ENCODE measurements at places on chromosomes 2 and 18.

DNA sequence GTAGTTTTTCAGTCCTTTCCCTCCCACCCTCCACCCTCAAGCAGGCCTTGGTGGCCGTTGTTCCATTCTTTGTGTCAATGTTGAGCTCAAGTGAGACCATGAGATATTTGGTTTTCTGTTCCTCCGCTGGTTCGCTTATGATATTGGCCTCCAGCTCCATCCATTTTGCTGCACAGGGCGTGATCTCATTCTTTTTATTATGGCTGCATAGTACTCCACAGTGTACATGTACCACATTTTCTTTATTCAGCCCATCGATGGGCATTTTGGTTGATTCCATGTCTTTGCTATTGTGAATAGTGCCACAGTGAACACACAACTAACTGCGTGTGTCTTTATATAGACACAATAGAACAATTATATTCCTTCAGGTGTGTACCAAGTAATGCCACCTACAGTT lies 14.1 kb downstream of the AGAP1 start:
- no peak for DNase-seq

GRCh38 chr2:180892091-180892490 lies 88.3 kb upstream of the UBE2E3 start:
- no peak for DNase-seq

GRCh38 chr2:144875290-144875969 lies 355.5 kb upstream of the ZEB2 start:
- DNase-seq: no peak

DNA sequence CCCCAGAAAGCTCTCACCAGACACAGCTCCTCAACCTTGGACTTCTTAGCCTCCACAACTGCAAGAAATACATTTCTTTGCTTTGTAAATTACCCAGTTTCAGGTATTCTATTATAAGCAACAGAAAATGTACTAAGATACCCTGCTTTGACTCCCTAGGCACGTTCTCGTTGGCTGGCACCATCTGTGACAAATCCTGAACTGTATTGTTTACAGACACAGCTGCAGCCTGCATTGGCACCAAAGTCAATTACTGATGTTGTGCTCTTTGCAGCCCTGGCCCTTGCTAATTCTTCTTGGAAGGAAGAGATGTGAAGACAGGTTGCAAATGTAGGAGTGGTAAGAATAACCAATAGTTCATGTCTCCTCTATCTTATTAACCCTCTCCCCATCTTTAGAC lies 72.7 kb upstream of the FAM136A start:
- no peak for DNase-seq

- DNase-seq: no peak
Measured at GRCh38 chr2:197433780-197434438, 919 bp downstream of the SF3B1 start.

DNA sequence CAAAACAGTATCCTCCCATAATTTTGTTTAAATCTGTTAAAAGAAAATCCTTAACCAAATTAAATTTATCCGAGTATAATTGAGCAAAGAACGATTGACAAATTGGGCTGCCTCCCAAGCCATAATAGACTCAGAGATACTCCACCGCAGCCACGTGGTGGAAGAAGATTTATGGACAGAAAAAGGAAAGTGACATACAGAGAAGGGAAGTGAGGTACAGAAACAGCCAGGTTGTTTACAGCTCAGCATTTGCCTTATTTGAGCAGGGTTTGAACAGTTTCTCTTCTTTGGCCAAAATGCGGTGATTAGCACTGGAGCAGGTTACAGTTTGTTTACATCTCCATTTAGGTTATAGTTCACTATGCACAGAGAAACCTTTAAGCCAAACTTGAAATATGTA lies 60.8 kb downstream of the KYNU start:
- no peak for DNase-seq

GRCh38 chr2:146414456-146414855 lies 1430.4 kb upstream of the ACVR2A start:
- DNase-seq: no peak

DNA sequence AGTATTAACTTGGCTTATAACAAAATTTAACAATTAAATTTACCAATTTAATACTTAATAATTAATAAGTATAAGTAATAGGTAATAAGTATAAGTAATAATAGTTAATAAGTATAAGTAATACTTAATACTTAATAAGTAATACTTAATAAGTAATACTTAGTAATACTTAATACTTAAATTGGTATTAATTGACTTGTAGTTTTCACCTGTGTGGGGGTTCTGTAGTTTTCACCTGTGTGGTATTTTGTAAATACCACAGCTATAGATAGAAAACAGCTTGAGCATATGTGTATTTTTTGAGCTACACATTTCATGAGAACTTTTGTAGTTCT lies 55.4 kb downstream of the MAPRE2 start:
- DNase-seq: no peak

GRCh38 chr2:134498654-134499053 lies 220.1 kb downstream of the TMEM163 start:
- no peak for DNase-seq

- no peak for DNase-seq
Measured at GRCh38 chr2:28251337-28251736, 141.3 kb upstream of the FOSL2 start.

- no peak for DNase-seq
Measured at GRCh38 chr2:134882773-134883172, 35.8 kb upstream of the CCNT2 start.

- DNase-seq: no peak
Measured at GRCh38 chr2:68512966-68513365, 45.6 kb downstream of the APLF start.

DNA sequence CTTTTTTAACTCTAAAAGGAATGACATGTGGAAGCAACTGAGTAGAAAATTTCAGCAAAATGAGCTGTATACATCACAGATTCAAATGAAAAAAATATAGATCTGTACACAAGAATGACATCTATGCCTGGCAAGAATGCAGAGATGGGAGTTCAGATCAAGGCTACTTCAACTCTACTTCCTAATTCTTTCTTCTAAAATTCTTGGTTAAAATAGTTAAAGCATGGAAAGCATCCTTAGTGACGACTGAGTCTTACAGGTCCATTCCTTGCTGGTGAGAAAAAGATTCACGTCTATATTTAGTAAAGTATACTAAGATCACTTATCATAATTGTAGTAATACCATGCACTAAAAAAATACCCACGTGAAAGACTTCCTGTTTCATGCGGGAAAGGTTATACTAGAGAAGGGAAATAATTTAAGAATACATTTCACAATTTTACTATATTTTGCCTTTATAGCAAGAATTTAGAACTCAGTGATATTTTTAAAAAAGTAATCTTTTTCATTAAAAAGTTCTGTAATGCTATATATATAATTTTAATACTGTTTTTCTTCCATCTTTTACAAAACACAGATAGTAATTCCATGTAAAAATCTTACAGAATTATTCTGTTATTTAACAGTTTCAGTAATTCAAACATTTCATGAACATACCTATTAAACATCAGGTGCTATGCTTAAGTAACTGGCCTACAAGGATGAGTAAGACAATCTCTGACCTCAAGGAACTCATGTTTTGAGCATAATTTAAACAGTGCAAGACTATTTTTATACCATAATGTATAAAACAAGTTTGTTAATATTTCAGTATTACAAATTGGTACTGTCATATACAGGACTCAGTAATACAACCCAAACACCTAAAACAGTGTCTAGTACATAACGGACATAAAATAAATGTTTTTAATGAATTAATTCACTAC lies 159.6 kb downstream of the BAZ2B start:
- no peak for DNase-seq

DNA sequence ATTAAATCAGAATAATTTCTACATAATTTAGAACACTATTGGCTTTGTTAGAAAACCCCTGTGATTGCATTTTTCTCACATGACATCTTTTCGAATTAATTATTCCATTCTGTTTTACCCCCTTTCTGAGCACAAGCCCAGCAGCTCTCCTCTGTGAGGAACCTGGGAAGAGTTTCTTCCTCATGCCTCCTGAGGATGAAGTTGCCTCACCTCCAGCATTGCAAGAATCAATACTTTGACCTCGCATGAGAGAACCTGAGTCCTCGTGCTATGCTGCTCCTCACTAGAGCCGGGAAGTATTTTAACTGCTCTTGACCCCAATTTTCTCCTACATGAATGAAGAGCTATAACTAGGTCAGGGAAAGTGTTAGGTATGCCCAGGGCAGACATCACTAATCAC lies 77.1 kb upstream of the RAPH1 start:
- no peak for DNase-seq

DNA sequence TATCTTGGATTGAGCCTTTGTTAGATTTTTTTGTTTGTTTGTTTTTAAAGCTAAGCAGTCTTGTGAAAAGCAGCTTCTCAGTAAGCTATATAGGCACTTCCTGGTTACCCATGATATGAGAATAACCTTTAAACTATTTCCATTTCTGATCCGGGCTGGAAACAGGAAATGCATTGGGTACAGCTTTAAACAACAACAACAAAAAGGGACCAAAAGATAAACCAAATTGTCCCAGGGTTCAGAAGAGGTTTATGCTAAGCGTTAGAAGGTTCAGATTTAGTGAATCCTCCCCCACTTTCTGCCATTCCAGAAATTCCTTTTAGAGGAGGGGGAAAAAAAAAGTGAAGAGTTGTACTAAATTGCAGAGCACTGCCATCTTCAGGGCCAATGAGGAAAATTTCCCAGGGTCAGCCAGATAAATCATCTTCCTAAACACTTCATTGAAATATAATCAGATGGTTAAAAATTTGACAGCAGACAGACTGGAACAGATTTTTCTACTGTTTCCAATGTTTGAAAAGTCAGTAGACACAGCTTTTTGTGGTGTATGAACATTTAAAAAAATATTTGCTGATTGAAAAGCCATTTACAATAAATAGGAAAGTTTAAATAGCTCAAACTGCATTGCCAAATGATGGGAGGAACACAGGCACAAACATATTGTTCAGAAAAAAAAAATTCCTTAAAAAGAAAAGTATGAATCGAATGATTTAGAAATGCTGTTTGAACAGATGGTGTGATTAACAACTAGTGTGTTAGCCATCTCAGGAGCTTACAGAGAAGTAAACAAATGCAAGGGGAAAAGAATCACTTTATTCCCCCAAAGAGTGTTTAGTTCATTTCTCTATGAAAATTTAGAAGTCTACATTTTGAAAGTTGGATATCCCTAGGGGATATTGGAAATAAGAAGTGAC lies 189.9 kb upstream of the TANK start:
- no peak for DNase-seq

DNA sequence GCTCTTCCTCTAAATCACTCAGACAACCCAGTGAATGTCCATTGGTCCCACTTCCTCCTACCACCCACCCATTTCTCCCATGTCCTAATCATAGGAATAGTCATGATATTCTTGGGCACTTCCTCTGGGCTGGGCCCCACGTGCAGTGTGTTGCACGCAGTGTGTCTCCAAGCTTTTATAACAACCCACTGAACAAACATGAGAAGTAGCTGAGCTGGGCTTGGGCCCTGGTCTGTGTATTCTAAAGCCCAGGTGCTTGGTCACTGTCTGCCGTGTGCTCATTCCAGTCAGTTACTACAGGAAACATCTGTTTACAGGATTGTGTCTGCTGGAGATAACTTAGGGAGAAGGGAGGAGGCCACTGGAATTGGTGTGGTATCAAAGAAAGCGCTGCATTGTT lies 64.2 kb upstream of the THOC1 start:
- DNase-seq: no peak

GRCh38 chr2:235740821-235741220 lies 247.0 kb downstream of the AGAP1 start:
- no peak for DNase-seq

- no peak for DNase-seq
Measured at GRCh38 chr18:6731222-6731596, 1.7 kb downstream of the ARHGAP28 start.

GRCh38 chr2:32463110-32463509 lies 106.3 kb downstream of the BIRC6 start:
- DNase-seq: no peak

DNA sequence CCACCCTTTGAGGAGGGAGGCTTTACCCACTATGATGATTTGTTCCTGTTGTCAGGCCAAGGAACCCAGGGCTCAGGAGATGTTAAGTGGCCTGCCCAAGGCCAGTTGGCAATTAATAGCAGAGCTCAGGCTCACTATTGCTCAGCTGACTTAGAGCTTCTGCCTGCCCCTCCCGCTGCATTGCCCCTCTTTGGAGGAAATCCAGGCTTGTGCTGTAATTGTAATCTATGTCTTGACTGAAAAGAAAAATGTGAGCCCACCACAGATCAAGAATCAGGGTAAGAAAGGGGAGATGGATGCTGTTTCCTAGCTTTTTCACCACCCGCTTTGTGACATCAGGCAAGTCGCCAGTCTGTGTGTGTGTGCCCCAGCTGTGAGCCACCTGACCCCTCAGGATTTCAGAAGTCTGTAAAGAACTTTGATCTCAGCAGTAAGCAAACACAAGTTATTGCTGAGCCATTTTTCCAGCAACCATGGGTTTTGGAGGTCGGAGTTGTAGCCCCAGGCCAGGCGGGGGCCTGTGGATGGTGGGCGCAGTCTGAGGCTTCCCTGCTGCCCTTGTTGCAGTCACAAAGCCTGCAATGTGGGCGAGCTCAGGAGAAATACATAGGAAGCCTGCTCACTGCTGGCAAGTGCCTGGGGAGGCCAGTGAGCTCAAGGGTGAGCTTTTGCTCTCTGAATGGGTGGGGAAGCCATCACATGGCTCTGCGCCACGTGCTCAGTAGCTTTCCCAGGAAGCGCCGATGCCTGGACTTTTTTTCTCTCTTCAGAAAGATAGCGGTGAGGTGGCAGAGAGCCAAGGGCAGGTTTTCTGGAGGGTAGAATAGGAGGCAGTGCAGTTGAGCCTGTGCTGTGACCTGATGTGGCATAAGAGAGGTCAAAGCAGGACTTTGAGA lies 6.1 kb downstream of the CABLES1 start:
- DNase-seq: no peak

DNA sequence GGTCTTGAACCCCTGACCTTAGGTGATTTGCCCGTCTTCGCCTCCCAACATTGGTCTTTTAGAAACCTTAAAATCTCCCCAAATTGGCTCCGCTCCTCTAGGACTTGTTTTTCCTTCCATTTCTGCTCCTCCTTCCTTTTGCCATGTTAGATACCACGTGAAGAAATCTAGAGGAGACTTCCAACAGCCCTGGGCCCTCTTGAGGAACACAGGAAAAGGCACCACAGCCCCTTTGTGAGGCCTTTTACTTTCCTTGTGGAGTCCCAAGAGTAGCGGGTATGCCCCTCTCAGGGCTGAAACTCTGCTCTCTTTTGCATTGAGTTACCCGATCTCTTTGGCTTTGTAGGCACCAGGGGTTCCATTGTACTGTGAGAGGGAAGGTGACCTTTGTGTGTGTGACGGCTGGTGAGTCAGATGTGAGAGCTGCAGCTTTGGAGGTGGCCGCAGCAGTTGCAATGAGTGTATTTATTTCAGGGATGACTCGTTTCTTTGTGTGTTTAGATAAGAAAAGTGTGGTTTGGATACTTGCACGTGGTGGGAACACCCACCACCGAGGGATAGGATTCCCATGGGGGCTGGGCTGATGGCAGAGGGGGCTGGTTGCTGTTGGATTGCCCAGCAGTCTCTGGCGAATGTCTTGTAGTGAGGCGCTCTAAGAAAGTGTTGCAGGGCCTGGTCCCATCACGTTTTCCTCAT lies 218.4 kb upstream of the HS6ST1 start:
- no peak for DNase-seq

DNA sequence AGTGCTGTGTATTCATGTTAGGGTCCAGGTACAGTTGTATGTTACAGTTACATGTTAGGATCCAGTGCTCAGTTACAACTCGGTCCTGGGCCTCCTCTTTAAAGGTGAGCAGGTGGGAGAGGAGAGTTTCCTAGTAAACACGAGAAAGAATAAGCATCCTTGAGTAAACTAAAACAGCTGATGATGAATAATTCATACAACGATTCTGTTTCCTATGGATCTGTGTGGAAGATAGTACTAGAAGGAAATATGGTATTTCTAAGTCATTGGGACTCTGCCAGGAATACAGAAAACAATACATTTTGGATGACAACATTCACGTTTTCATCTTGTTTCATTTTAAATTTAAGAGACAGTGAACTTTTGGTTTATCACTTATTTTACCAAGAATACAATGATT lies 29.5 kb downstream of the SNTG2 start:
- no peak for DNase-seq

Measured in activated CD4-positive, alpha-beta T cell treated with anti-CD3 and anti-CD28 coated beads, Interleukin-2, amount 50 U/mL, for 48 hours (primary cell).